ENCODE measurements at places on chromosomes 12 and 14.

DNA sequence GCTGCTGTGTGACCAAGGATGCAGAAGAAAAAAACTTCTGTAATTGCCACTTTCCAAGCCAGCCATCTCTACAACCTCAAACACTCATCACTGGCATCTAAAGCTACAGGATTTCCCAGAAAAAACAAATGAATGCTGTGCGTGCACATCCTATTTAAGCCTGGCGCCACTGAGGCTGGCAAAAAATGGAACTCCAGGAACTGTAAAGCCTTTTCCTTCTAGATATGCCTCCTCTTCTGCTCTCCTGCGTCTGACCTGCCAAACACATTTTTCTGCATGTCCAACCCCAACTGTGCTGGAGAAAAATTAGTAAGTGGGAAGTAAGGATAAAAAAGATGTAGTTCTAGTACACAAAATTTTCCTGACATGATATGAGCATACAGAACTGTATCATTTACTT, 184.9 kb downstream of the ITPR2 start:
- DNase-seq, result no peak

DNA sequence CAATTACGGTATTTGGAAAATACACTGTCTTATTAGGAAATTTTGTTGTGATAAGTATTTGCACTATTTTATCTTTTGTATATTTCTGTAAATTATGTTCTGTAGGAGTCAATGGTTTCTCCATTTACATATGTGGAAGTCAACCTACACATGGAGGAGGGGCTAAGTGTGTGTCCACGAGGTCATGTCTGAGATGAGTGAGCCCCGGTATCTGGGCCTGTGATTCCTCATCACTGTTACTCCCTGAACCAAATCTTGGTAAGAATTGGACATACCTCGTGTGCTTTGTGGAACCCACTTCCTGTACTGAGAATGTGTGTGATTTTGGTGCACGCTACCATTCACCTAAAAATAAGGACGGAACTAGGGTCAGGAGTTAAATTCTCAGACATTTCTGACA, 1105.5 kb downstream of the TMEM121 start:
- DNase-seq, result no peak

DNA sequence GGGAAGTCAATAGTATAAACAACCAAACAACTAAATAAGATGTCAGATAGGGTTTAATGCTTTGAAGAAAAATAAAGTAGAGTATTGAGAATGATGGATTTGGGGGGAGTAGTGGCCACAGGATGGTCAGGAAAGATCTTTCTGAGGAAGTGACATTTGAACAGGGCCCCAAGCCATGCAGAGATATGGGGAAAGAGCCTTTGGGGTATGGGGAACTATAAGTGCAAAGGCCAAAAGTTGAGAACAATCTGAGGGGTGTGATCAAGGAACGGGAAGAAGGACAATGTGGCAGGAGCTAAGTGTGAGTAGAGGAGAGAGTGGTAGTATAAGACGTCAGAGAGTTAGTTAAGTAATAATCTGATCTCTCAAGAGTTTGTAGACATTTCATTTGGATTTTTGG, 1.3 kb downstream of the MRPS35 start:
- no peak for DNase-seq

- no peak for DNase-seq
Observed at GRCh38 chr14:54189748-54190354, 207.0 kb upstream of the CDKN3 start.

GRCh38 chr14:38824706-38825105, 278.3 kb downstream of the SEC23A start:
- no peak for DNase-seq

DNA sequence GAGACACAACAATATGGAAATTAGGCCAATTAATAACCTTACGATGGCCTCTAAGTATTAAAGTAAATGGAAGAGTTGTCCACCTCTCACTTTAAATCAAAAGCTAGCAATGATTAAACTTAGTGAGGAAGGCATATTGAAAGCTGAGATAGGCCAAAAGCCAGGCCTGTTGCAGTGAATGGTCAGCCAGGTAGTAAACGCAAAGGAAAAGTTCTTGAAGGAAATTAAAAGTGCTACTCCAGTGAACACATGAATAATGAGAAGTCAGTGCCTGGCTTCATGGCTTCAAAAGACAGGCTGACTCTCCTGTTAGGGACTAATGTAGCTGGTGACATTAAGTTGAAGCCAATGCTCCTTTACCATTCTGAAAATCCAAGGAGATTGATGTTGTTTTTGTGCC, 135.3 kb downstream of the NDUFA12 start:
- no peak for DNase-seq

DNA sequence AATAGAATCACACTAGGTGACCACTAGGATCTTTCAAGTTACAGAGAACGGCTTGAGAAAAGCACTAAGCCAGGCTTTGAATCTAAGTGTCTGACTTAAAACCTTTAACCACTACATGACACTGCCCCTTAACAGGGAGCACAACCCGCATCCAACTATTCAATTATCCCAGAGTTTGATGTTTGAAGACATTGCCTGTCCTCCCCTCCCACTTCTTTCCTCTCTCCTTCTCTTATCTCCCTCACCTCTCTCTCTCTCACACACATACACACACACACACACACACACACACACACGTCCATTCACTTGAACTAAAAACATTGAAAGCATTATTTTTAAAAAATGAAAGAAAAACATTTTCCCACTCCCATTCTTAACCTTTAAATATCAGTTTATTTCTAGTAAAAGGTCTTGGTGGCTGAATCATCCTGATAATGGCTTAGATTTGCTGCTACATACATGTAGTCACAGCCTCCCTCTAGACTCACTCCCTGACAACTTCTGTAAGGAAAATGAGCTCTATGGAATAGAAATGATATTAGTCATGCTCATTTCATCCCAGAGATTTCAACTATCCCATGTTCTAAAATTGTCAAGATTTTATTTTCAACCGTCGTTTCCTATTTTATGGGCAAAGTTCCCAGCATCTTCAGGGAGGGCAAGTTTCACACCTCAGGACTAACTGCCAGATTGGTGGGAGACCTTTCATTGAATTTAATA, 53.5 kb upstream of the RAP1B start:
- no peak for DNase-seq

DNA sequence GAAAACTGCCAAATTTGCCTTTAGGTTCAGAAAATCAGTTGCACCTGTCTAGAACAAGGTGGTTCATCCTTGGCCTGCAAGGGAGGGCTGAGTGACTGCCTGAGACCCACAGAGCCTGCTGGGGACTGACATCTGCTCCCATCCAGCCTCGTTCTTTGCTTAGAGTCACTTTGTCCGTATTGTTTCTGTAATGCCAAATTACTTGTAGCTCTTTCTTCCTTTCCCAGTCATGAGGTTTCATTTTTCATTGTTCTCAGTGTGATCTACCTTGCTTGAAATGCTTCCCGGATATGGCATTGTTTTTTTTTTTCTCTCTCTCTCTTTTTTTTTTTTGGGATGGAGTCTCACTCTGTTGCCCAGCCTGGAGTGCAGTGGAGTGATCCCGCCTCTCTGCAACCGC, 21.3 kb downstream of the TSPAN9 start:
- DNase-seq, result no peak

DNA sequence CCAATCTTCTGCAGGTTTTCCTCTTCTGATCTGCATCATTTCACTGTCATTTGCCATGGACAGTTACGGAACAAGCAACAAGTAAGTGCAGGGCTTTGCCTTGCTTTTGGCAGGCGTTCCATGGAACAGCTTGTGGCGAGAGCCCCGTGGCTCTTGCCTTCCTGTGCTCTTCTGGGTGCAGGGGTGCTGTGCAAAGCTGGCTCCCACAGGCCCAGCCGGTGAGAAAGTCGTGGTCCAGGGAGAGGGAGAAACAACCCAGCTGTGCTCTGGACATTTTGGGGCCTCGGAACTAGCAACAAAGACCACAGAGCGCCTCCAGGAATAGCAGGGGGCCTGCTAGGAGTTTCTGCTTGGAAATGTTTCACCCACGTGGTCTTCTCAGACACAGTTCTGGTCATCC, 164.7 kb downstream of the ADGRD1 start:
- no peak for DNase-seq

GRCh38 chr14:91061056-91061887, 831 bp upstream of the RPS6KA5 start:
- no peak for DNase-seq

DNA sequence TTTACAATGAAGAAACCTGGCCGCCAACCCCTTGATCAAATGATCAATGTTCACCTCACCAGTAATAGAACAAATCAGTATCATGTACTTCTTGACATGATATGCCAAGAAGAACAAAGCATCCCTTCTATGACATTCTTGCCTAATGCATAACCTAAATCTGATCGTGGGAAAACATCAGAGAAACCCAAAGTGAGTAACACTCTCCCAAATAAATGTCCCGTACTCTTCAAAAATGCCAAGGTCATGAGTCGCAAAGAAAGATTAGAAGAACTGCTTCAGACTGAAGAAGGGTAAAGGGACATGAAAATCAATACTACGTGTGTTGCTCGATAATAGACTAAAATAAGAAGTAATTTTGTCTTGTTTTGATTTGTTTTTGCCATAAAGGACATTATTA, 11.4 kb upstream of the SLC25A3 start:
- no peak for DNase-seq

GRCh38 chr14:29717901-29718300, 209.7 kb downstream of the PRKD1 start:
- DNase-seq, result no peak

GRCh38 chr12:109873653-109874052, 6.7 kb downstream of the GLTP start:
- no peak for DNase-seq

GRCh38 chr14:97036086-97036852, 239.1 kb downstream of the VRK1 start:
- no peak for DNase-seq

GRCh38 chr14:52948836-52949235, 2.0 kb downstream of the FERMT2 start:
- DNase-seq, result no peak

- no peak for DNase-seq
Observed at GRCh38 chr12:49461221-49461620, 77.6 kb upstream of the KCNH3 start.

- peak; percentile 80 for DNase-seq
Observed at GRCh38 chr14:99274346-99275221, 2.6 kb upstream of the BCL11B start.

- no peak for DNase-seq
Observed at GRCh38 chr12:26727482-26728204, 105.4 kb downstream of the ITPR2 start.

GRCh38 chr12:46489951-46490388, 117.4 kb upstream of the SLC38A2 start:
- no peak for DNase-seq

- DNase-seq, result no peak
Observed at GRCh38 chr12:92338102-92338501, 192.5 kb upstream of the BTG1 start.

DNA sequence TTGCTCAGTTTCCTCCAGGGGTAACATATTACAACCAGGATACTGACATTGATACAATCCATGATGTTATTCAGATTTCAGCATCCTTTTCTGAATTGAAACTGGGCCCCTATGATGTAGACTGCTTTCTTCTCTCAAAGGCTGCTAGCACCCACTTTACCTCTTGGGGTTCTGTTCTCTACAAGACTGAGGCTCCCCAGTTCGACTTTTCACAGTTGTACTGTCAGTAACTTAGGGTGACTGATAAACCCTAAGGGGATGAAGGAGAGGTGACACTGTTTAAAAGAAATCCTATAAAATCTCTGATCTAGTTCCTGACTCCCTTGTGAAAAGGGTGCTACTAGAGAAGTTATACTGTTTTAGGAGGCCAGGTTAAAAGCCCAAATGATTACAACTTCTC, 818 bp downstream of the VPS33A start:
- no peak for DNase-seq

DNA sequence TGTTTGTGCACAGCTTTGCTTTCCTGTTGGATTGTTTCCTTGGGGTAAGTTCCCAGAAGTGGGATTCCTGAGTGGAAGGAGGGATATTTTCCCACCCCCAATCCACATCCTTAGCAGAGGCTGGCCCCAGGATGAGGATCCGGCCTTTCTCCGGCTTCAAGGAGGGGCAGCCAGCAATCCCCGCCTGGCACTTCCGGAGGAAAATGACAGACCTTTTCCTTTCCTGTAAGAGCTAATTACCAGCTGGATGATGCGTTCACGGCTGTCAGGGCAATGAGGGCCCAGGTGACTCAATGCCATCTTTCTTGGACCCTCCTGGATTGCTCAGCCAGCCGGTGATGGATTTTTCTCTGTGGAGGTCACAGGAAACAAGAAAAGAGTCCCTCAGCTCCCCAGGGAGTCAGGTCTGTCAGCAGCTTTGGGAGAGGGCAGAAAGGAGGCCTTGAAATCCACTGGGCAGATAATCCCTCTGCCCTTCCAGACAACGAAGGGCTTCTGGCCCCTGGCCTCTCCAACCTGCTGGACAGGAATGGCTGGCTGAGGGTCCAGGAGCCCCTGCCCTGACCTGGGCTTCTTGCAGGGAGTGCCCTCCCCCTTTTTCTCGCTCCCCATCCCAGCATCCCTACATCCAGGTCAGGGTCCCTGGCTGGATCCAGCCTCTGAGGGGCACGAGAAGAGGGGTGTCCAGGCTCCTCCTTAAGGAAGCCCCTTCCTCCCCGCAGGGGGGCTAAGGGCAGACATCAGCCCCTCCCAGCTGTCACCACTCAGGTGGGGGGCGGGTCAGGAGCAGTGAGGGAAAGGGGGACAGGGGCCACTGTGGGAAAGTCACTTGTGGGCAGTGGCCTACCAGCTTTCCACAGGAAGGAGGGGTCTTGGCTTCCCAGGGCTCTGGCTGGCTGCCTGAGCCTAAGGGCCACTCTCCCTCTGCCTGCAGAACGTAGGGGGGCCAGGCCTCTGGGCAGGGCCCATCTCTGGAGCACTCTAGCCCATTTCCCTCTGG, 16.1 kb upstream of the CCDC85C start:
- DNase-seq, result no peak

GRCh38 chr12:109961201-109961600, 35.0 kb downstream of the GIT2 start:
- no peak for DNase-seq

GRCh38 chr12:101686176-101686575, 11.3 kb upstream of the CHPT1 start:
- DNase-seq, result no peak

DNA sequence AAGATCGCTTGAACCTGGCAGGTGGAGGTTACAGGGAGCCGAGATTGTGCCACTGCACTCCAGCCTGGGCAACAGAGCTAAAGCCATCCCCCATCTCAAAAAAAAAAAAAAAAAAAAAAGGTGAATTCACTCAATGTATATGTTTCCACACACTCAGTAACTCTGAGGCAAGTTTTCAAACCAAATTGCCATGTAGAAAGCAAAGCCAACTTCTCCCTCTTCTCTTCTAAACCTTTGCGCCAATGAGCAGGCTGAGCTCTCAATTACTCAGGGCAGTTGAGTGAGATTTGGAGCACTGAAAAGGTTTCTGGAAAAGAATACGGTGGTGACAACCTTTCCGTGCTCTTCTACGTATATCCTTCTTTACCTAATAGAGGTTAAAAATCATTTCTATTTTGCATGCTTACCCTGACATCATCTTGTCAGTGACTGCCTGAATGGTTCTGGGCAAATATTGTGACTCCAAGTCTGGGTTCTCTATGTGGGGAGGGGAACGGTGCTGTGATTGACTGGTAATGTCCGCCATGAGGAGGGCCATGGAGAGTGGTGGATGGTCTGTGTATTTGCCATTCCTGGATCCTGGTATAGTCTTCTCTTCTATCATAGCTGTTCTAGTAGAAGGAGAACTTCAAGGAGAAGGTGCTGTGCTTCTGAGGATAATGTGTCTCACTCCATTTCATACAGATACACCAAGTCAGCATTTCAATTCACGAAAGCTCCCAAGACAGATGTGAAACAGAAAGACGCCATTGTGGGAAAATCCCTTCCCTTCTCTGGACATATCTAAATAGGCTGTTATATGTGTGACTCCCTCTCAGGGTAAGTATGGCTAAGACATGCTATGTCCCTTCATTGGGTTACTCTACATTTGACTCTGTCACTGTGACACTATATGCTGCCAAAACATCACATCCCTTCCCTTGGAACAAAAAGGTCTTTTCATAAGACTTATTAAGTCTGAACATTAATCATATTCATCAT, 46.2 kb upstream of the MED13L start:
- DNase-seq, result no peak

All from neural crest cell (in vitro differentiated cells).